SJCRH30 (cell line): ENCODE measurements at places on chromosomes 1 and 21.

- DNase-seq: peak; percentile 68
Measured at GRCh38 chr1:5938101-5938646, 54.1 kb downstream of the NPHP4 start.

DNA sequence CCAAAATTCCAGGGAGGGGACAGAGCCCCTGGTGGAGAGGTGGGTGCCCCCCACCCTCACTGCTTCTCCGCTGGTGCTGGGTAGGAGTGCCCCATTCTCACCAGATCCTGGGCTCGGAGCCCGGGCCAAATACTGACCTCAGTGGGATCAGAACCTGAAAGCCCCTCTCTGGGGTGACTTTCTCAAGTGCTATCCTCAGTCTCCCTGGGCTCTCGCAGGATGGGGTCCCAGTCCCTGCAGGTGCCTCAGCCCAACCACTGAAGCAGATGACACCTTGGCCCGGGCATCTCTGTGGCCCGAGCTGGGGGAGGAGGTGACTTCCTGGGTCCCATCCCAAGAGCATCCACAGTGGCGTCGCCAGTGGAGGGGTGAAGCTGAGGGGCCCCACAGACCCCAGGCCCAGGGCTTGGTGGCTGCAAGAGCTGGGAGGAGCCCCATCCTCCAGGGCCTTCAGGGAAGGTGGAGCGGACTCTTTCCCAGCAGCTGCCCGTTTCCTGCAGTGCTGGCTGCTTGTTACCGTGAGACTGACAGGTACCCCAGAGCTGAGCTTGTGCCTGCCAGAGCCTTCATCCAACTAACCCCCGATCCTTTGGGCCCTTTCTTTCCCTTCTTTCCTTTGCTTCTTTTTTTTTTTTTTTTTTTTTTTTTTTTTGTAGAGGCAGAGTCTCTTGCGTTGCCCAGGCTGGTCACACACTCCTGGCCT, 3.9 kb upstream of the FNDC10 start:
- no peak for DNase-seq

- no peak for DNase-seq
Measured at GRCh38 chr1:17865912-17866739, 111.0 kb downstream of the ACTL8 start.

GRCh38 chr1:22077728-22078127, 25.2 kb downstream of the CDC42 start:
- DNase-seq: peak; percentile 77

- DNase-seq: no peak
Measured at GRCh38 chr1:217393896-217394295, 237.0 kb downstream of the GPATCH2 start.

- DNase-seq: no peak
Measured at GRCh38 chr1:29551123-29551936, 315.0 kb downstream of the PTPRU start.

- DNase-seq: no peak
Measured at GRCh38 chr1:39497585-39497984, 6.1 kb downstream of the BMP8A start.

- DNase-seq: no peak
Measured at GRCh38 chr1:201463071-201463552, 5.9 kb downstream of the PHLDA3 start.

GRCh38 chr1:58361134-58361533, 185.4 kb downstream of the OMA1 start:
- no peak for DNase-seq

DNA sequence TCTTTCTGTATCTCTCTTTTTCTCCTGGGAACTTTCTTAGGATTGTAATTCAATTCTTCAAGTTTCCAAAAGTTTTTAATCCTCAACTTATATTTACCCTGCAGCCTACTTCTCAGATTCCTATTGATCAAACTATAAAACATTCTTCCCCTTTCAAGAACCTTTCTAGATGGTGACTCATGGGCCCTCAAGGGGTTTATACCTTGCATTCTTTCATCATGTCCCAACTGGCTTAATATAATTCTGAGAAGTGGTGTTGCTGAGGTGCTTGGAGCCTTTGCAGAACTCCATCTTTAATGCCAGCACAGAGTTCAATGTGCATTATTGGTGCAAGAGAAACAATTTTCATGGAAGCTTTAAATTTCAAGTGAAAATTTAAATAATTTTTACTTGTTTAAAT, 273.4 kb downstream of the VAV3 start:
- DNase-seq: no peak

- no peak for DNase-seq
Measured at GRCh38 chr1:30149226-30149625, 574.2 kb downstream of the MATN1 start.

- no peak for DNase-seq
Measured at GRCh38 chr21:34991366-34991957, 57.6 kb downstream of the RUNX1 start.

DNA sequence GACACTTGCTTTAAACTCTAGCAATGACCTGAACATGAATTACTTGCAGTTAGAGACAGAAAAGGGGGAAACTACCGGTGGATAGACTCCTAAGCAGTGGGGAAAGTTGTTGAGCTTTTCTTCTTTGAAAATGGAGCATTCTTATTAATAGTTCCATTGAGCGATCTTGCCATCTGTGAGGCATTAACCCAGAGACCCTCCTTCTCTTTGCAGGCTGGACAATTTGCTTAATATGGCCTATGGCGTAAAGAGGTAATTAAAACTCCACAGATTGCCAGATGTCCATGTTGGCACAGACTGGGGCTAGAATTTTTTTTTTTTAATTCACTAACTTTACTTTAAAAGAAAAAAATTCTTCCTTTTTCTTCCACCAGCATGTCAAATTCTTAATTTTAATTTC, 88.5 kb downstream of the ELAVL4 start:
- DNase-seq: no peak

DNA sequence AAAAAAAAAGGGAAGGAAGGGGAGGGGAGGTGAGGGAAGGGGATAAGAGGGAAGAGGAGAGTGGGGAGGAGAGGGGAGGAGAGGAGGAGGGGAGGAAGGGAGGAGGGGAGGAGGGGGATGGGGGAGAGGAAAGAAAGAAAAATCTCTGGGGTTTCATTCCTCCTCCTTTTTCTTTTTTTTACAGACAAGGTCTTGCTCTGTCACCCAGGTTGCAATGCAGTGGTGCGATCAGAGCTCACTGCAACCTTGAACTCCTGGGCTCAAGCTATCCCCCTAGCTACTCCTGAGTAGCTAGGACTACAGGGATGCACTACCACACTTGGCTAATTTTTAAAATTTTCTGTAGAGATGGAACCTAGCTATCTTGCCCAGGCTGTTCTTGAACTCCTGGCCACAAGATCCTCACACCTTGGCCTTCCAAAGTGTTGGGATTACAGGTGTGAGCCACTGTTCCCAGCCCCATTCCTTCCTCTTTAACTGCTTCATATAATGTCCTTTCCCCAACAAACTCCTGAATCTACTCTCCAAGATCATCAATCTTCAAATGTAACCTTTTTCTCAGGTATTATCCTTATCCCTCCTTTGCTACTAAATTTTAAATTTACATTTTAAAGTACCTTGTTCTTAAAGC, 23.2 kb downstream of the GON4L start:
- no peak for DNase-seq

DNA sequence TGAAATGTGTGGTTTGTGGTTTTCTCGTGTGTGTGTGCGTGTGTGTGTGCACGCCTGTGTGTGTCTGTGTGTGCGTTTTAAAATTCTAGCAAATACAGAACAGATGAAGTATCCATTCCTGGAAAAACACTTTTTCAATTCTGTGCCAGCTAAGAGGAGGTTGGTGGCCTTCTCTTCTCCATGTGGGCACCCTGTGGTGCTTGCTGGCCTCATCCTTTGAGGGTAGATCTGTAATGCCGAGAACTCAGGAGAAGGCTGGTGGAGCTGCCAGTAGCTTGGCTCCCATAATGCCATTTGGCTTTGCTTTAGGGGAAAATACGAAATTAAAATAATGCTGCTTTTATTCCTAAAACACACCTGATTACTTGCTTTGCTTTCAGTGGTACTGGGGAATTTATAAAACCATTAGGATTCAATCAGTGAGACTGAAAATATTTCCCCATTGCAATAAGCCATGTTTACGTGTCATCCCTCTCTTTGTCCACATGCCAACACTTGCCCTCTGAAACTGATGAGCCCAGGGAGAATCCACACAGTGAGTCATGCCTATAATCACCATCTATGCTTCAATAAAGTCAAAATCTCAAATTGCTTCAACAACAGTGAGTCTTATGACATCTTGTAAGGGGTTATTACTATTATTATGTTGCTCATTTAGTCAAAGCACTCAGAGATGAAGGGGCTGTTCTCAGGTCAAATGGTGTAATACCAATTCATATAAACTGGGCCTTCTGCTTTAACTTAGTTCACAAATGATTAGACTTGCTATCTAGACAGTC, 39.2 kb downstream of the ABCA4 start:
- no peak for DNase-seq

DNA sequence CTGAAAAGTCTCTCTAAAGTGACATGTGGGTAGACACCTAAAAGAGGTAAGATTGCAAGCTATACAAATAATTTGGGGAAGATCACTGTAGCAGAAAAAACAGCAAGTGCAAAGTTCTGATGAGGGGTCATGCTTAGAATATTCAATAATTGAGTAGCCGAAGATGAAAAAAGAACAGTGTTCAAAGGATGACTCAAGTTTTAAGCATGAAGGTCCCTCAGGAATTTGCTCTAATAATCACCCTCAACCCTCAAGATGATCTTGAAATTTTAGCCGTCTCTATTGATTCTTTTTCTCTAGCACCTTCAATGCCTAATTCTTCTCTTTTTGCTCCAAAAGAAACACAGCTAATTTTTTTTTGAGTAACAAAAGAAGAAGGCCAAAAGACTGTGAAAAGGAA, 190.6 kb upstream of the ZNHIT6 start:
- DNase-seq: no peak

- peak; percentile 69 for DNase-seq
Measured at GRCh38 chr1:85579622-85580021, 939 bp upstream of the CCN1 start.

- peak; percentile 88 for DNase-seq
Measured at GRCh38 chr1:54254055-54254454, 54.1 kb downstream of the MRPL37 start.

GRCh38 chr1:228001738-228002535, 4.9 kb upstream of the WNT3A start:
- no peak for DNase-seq

GRCh38 chr1:247409869-247410544, 6.0 kb upstream of the NLRP3 start:
- no peak for DNase-seq

- DNase-seq: no peak
Measured at GRCh38 chr1:7380712-7381111, 390.4 kb upstream of the VAMP3 start.

GRCh38 chr1:52658795-52659194, 25.8 kb downstream of the SHISAL2A start:
- no peak for DNase-seq

GRCh38 chr1:17081439-17081838, 27.6 kb upstream of the SDHB start:
- DNase-seq: peak; percentile 32

DNA sequence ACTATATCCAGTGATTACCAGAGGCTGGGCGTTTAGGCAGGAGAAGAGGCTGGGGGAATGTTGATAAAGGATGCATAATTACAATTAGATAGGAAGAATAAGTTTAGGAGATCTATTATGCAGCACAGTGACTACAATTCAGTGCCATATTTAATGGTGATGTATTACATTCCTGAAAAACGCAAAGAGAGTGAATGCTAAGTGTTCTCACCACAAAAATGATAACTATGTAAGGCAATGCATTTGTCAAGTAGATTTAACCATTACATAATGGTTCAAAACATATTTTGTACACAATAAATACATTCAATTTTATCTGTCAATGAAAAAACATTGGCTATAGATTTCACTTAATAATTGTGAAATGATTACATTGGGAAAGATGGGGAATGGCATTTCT, 548.9 kb downstream of the NUF2 start:
- DNase-seq: no peak

GRCh38 chr1:20402585-20403422, 83.2 kb downstream of the CAMK2N1 start:
- no peak for DNase-seq

DNA sequence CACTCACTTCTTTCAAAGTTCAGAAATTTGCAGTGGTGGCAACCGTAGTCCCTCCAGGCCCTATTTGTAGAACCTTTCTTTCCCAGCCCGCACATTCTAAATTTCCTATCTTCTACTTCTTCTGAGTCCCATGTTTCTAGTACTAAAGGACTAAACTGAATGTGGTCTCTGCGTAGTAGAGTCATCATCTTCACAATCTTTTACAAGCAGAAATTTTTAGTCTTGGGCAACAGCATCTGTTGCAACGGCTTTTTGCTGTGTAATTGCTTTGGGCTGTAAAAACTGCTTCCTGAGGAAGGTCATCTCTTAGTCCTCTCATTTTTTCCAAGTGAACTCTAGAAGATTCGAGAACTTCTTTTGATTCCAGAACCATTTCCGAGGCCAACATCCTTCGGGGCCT, 23.9 kb downstream of the VAV3 start:
- no peak for DNase-seq

- no peak for DNase-seq
Measured at GRCh38 chr1:39711966-39712340, 20.7 kb upstream of the HPCAL4 start.

DNA sequence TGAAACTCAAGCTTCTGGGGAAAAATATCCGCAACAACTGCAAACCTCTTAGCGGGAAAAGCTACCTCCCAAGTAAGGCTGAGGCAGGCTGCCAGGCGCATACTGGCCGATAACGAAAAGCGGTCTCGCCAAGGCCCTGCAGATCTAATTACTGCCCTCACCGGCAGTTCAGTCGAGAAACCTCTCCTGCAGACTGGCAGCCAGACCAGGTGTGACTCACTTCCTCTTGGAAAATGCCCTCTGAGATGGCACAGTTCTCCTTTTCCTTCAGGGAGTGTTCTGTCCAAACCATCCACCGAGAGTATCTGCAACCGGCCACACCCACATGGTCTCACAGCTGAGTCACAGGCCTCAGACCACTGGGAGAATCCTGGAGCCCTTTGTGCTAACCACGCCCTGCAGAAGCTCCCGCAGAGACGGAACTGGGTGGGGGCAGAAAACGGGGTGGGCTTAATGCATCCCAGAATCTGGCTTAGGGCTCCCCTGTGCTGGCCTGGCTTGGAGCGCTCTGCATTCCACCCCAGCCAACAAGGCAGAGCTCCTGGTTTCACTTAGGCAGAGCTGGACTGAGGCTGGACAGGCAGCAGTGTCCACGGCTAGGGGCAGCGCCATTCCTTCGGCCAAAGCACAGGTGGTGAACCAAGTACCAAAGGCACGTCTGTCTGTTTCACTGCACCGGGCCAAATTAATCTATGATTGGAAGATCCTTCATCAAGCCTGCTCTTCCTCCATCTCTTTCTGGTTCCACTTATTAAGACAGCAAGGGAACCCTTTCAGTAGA, 1.2 kb downstream of the S100A10 start:
- peak; percentile 75 for DNase-seq

GRCh38 chr1:41101950-41102607, 80.6 kb upstream of the SLFNL1 start:
- no peak for DNase-seq

- no peak for DNase-seq
Measured at GRCh38 chr1:151714820-151715725, 1.5 kb downstream of the CELF3 start.
